Panc1 (cell line): ENCODE measurements at places on chromosomes 3 and 15. TPM values are rescaled to one million over a fixed set of nuclear protein-coding genes. Genes with fewer than 3 reads are reported as not detected.

The TF gene
- total RNA-seq, result 9.5 TPM

The FAM107A gene
- total RNA-seq, result 0.08 TPM

DNA sequence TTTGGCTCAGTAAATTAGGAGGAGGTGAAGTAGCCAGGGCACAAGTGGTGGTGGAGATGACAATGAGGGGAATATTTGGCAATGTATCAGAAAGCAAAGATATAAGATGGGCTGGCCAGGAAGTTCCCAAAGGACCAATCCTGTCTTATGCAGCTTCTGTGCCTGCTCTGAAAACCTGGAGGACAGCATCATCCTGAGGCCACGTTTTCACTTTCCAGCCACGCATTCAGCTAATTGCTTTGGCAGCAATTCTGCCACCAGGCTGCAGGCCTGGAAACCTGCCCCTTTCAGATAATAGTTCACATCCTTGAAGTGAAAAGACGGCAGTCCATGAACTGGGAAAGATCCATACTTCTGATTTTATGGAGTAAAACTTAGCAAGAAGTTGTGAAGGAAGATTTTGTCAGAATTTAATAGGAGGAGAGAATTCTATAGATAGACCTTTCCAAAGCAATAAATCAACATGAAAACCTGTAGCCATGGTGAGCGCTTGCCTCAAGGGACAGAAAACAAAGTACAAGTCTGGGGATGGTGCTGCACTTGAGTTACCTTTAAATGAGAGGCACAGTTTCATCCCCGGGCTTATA is 682.5 kb downstream of the GRM7 start:
- H3K4me1 ChIP-seq, result no peaks in the 10 kb centered on the region
- H3K4me3 ChIP-seq, result no peak overlapping the region
- H3K36me3 ChIP-seq, result no peaks in the 10 kb centered on the region
- H3K27ac ChIP-seq, result no peak overlapping the region
- H3K27me3 ChIP-seq, result no peaks in the 10 kb centered on the region

- no peaks in the 10 kb centered on the region for H3K27me3 ChIP-seq
- no peaks in the 10 kb centered on the region; the same call in 1 of the 2 replicates for H3K36me3 ChIP-seq
- no peak for DNase-seq
- H3K4me1 ChIP-seq, result peaks cover 30% of the 10 kb centered on the region
Measured at GRCh38 chr15:84752195-84752594, 3.8 kb downstream of the ZNF592 start.
